Right ventricle myocardium superior (tissue), 1 donor: ENCODE measurements at places on chromosomes 3 and 15. TPM values are rescaled to one million over a fixed set of nuclear protein-coding genes. Genes with fewer than 3 reads are reported as not detected.

The CPA3 gene
- 2.1 TPM for total RNA-seq

The TF gene
- total RNA-seq, result 5.6 TPM

The ITIH1 gene
- total RNA-seq, result not detected

The TRAK1 gene
- 273 TPM for total RNA-seq

The CLRN1 gene
- not detected for total RNA-seq

The IQCF5 gene
- not detected for total RNA-seq

The DLL4 gene
- 10.7 TPM for total RNA-seq

The SLC28A2 gene
- not detected for total RNA-seq

The SRGAP3 gene
- 5.1 TPM for total RNA-seq

The DPPA2 gene
- total RNA-seq, result not detected

The COL8A1 gene
- 9.4 TPM for total RNA-seq

The OR5K3 gene
- not detected for total RNA-seq

The MGLL gene
- total RNA-seq, result 83.5 TPM

The STAC gene
- 0.43 TPM for total RNA-seq

The WDR93 gene
- 0.11 TPM for total RNA-seq

The PIERCE2 gene
- total RNA-seq, result 7.4 TPM

The ZBED2 gene
- total RNA-seq, result not detected

The HHATL gene
- 486 TPM for total RNA-seq

The CISH gene
- total RNA-seq, result 8.0 TPM

The SPTBN5 gene
- total RNA-seq, result 3.4 TPM

The SLC22A14 gene
- total RNA-seq, result not detected

The RBSN gene
- total RNA-seq, result 17.1 TPM

The ZSCAN29 gene
- total RNA-seq, result 11.7 TPM

The RAB5A gene
- 52.6 TPM for total RNA-seq

The GTF2E1 gene
- 12.2 TPM for total RNA-seq

The FBLN2 gene
- 69.7 TPM for total RNA-seq

The CTXN2 gene
- total RNA-seq, result not detected

The OR5H15 gene
- not detected for total RNA-seq

The IL17RB gene
- total RNA-seq, result 1.9 TPM

The HMG20A gene
- 28.8 TPM for total RNA-seq

The ATG3 gene
- total RNA-seq, result 37.6 TPM

The SST gene
- total RNA-seq, result not detected

The AGBL1 gene
- not detected for total RNA-seq

The RLBP1 gene
- not detected for total RNA-seq

The DUOX1 gene
- 1.2 TPM for total RNA-seq

The CD80 gene
- not detected for total RNA-seq

The SAMD7 gene
- total RNA-seq, result not detected

The GRAMD1C gene
- total RNA-seq, result 1.1 TPM

The GFM1 gene
- 60.1 TPM for total RNA-seq

The TM4SF4 gene
- not detected for total RNA-seq

The PLCB2 gene
- 7.7 TPM for total RNA-seq

The ITGB5 gene
- total RNA-seq, result 112 TPM

The MESP2 gene
- total RNA-seq, result 0.13 TPM

The CCR5 gene
- 0.24 TPM for total RNA-seq

The PCSK6 gene
- total RNA-seq, result 34.7 TPM

The CCR9 gene
- total RNA-seq, result not detected

The CFAP92 gene
- total RNA-seq, result not detected

The PHLDB2 gene
- total RNA-seq, result 122 TPM

The P2RY1 gene
- total RNA-seq, result 9.5 TPM

The CCR3 gene
- total RNA-seq, result not detected

The BCHE gene
- total RNA-seq, result 2.8 TPM

The MAGEL2 gene
- not detected for total RNA-seq

The MOBP gene
- not detected for total RNA-seq

The ZNF80 gene
- total RNA-seq, result not detected
